ENCODE measurements at places on chromosomes 5 and 9.
A peak's percentile ranks its signal among the peaks of the same experiment; 100 is the strongest.

DNA sequence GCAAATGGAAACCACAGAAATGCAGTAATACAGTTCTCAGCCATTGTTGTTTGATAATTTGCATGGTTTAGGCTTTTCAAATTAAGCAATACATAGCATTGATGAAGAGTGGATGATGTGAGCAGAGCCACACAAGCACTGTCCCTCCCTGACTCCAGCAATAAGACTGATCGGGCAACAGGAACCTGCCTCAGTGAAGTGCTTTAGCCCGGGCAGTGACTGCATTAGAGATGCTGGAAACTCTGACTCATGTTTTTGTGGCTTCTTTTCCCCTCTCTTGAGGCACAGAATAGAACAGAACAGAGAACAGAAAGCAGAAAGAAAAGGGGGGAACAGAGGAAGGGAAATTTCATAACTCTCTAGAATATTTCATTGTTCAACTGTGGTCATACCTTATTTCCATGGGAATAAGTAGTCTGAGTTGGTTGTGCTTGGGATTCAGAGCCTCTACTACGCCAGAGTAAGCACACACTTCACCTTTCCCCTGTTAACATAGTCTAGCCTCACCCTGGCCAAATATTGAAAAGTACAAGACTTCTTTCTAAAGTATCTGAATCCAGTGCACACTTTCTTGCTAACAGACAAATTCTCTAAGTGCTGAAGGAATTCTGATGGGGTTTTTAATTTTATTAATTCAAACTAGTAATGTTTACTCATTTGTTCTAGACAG, 164.8 kb upstream of the VCAN start:
- DNase-seq: peak; percentile 91

DNA sequence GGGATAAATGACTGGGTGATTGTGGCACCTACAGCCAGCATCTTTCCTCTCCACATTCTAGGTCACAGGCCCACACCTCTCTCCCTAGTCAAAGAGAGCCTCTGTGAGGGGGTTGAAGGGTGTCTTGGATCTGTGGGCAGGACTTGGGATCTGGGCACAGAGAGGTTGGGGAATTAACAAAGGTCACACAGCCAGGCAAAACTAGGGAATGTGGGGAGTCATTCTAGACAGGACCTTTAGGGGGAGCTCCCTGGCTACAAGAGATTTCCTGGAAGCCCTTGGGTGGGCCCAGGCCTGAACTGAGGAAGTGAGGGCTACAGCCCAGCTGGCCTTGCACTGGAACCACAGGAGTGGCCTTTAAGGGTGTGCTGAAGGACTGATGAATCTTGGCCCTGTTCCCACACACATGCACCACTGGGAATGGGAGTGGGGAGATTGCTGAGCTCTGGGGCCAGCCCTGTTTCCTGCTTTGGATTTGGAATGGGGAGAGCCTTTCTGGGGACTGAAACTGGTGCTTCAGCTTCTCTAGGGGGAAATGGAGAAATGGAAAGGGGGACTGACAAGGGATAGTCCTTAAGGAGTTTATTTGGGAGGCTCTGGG, 12.4 kb upstream of the CXXC5 start:
- DNase-seq: peak; percentile 84

GRCh38 chr5:4420681-4421080, 719.4 kb upstream of the ADAMTS16 start:
- DNase-seq: no peak

DNA sequence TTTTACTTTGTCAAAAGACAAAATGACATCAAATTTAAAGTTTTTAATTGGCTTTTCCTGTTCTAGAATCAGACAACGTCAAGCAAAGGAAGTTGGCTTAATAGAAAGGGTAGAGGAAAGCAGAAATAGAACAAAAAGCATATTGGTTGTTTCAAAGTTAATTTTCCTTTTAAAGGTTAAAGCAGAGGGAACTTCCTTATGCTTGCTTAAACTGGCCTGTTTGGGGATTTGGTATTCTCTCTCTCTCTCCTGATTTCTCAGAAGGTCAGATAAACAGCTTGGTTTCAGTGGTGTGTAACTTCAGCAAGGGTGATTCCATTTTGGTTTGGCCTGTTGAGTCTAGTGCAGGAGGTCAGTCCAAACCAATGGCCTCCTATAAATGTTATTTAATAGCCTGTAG, 127.1 kb downstream of the SMARCA2 start:
- DNase-seq: no peak

- peak; percentile 63 for DNase-seq
These were observed 40.4 kb upstream of the SMU1 start for GRCh38 chr9:33116860-33117259.

DNA sequence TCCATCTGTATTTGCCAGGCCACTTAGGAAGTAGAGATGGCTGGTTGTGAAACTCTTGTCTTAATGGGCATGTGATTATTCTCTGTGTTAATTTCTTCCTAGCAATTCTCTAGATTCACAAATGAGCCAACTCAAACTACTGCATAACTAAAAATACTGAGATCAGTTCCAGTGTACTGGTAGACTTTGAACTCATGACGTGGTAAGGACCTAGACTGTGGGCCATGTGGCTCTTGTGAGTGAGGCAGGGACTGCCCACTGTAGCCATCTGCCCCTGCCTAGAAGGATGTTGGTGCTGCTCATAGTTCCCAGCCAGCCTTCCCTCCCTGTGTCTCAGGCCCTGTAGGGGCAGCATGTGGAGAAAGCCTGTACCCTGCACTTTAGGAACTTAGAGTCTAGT, 47.4 kb downstream of the CYSTM1 start:
- no peak for DNase-seq

GRCh38 chr9:91660521-91660920, 236.9 kb upstream of the NFIL3 start:
- DNase-seq: no peak

GRCh38 chr9:136339173-136339957, 12.0 kb downstream of the GPSM1 start:
- DNase-seq: peak; percentile 86

DNA sequence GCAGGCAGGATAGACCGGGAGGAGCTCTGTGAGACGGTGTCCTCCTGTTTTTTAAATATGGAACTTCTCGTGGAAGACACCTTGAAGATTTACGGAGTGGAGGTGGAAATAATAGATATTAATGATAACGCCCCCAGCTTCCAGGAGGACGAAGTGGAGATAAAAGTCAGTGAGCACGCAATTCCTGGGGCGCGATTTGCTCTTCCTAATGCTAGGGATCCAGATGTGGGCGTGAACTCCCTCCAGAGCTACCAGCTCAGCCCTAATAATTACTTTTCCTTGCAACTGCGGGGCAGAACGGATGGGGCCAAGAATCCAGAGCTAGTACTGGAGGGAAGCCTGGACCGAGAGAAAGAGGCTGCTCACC, 621 bp downstream of the PCDHGA11 start:
- no peak for DNase-seq

- DNase-seq: peak; percentile 46
These were observed 60.4 kb upstream of the SPRY4 start for GRCh38 chr5:142385194-142385593.

- DNase-seq: no peak
These were observed 83.5 kb downstream of the COL5A1 start for GRCh38 chr9:134724912-134725604.

DNA sequence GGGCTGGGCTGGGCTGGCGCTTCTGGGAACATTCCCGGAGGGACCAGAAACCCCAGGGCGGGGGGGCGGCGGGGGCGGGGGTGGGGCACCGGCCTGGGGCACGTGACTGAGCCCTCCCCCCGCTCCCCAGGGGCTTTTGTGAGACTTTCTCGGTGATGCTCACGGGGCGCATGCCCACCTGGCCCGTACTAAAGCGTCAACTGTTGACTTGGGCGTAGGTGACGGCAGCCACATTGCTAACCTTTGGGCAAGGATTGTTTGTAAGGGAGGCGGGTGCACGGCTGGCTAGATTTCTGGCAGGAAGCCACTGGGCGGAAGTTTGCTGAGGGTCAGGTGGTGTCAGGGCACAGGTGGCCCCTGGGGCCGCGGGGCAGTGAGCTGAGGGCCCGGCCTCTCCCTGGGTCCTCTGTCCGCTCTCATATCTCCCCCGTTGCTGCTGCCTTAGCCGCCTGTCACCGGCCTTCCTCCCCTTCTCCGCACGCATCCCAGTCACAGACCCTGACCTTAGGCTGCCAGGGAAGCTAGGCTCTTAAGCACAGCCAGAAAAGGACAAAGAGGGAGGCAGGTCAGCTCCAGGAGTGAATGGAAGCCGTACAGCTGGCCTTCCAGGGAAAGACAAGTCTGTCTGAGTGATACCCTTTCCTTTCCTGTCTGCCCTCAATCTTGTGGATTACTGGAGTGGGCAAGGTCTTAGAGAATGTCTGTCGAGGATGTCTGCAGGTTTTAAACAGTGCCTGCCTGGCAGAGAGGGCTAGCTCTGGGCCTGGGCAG, 812 bp downstream of the CACFD1 start:
- no peak for DNase-seq

DNA sequence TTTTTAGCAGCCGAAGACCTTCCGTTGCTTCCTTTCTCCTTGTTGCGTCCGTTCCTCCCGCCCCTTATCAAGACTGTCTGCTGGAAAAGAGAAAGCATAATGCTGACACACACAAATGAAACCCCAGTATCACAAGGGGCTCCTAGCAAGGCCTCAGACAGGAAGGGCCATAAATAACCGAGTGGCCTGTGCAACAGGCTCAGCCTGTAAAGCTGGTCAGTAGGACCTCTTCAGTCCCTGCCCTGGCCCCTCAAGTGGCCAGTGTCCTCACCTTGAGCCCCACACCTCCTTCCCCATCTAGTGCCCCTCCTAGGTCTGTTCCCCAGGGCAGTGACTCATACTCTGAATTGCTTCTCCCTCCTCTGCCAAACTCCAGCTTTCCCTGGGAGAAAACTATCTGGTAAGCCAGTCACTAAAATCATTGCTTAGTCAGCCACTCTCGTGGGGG, 174.6 kb upstream of the IL12B start:
- DNase-seq: peak; percentile 79

DNA sequence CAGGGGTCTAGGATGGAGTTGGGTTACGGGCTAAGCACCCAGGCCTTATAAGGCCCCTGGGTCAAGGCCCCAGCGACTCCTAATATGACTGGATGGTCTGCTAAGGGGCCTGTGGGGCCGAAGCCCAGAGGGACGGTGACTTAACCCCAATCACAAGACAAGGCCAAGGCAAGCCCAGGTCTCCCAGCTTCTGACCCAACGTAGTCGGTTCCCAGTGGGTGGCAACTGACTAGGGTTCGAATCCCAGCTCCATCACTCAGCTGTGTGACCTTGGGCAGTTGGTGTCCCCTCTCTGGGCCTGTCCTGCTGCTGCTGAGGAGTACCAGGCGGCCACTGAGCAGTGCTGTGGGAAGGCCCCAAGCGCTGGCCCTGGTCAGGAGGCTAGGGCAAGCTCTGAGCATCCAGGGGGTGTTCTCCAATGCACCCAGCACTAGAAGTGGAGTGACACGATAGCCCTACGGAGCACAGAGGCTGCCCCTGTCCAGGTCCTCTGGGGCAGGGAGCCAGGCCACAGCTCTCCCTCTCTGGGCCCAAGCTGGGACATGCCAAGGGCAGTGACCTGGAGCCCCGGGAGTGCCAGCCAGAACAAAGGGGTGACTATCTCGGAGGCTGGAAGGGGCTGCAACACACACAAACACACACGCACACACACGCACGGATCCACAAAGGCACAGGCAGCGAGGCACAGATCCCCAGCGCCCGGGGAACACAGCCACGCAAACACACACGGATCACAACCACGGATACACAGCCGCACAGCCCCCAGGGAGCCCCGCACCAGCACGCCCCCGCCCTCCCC, 512 bp downstream of the AK1 start:
- DNase-seq: peak; percentile 43

Measured in astrocyte of the hippocampus (primary cell).